ENCODE measurements at places on chromosomes 4 and X.

GRCh38 chrX:84358271-84358670 lies 144.0 kb downstream of the HDX start:
- no peak for DNase-seq

- no peak for DNase-seq
These were observed 229.3 kb downstream of the IDS start for GRCh38 chrX:149275836-149276235.

DNA sequence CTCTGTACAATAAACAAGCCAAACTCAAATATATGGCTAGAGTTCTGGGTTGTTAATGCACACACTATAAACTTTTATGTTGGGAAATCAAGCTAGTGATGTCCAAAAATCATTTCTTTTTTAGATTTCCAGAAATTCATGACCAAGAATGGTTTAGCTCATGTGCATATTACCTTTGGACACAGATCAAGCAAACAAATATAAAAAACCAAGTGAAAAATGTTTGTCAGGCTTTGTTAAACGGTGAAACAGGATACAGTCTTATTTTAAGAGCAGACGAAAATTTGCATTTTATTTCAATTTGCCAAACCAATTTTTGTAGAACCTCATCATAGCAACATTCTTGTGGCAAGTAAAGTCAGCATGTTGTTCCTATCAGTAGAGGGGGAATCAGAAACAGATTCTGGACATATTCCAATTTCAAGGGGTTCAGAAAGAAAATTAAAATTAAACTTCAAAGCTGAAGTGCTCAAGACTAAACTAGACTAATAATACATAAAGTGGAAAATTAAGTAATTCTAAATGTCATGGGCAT lies 413.6 kb downstream of the TRIML1 start:
- DNase-seq = no peak

DNA sequence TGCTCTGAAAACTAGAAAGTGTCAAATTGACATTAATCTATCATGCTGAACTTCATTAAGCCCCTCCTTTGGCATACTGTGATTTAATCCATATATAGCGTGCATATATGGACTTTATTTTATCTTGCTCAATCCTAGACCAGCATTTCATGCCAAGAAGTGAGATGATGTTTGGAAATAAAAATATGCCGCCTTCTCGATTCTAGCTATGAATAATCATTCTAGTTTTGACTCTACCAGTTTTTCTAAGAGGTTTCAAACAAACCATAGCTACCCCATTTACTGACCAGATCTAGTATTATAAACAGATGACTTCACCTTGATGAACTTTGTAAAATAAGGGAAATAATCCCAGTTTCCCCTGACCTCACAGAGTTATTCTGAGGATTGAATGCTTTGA lies 95.0 kb downstream of the ARX start:
- no peak for DNase-seq

DNA sequence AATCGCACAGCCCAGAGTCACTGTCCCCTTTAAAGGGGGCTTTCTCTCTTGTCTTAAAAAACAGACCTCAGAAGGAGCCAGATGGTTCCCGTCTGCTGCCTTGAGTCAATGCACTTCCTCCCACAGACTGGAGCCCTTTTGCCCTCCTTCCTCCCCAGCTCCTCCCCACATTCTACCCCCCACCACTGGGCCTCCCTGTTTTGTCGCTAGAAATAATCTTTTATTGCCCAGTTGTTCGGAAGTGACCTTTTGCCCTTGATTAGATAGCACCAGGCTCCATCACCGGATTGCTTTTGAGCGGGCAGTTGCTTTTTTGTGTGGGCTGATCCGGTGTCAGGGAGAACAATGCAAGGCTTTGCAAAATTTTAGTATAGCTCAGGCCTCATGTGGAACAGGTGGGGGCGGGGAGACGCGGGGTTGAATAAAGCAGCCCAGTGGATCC lies 47.7 kb downstream of the SPRY1 start:
- peak; percentile 30 for DNase-seq

DNA sequence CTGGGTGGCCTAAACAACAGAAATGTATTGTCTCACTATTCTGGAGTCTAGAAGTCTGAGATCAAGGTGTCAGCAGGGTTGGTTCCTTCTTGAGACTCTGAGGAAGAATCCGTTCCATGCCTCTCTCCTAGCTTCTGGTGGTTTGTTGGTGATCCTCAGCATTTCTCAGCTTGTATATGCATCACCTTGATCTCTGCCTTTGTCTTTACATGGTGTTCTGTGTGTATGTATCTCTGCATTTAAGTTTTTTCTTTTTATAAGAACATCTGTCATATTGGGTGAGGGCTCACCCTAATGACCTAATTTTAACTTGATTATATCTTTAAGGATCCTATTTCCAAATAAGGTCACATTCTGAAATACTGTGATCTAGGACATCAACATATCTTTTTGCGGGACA lies 50.6 kb upstream of the CD40LG start:
- no peak for DNase-seq

DNA sequence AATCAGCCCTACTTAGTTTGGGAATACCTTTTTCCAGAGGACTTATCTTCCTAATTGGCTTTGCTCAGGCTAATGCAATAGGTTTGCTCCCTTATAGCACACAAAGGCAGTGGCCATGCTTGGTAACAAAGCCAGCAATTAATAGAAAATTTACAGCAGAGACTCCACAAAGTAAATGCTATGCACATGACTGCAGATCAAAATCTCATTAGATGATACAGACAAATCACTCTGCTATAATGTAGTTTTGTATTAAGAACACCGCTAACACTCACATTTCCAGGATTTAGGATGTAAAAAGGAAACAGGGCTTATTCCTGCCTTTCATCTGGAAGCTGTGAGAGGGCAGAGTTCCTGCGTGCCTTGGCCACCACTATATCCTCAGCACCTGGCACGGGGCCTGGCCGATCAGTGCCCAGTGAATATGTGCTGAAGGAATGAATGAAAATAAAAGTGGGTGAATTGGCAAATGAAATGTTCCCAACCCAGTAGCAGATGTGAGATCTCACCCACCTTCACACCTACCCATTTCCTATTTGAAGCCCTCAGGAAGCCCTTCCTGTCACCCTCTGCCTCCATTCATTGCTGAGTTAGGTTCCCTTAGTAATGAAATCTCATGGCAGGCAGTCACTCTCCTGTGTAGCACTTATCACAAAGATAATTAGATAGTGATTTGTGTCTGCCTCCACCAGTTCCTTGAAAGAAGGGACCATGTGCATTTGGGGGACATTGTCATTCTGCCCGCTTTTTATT lies 5.1 kb downstream of the SEPTIN6 start:
- no peak for DNase-seq

- DNase-seq = no peak
These were observed 185.3 kb downstream of the DHRSX start for GRCh38 chrX:2315434-2315833.

DNA sequence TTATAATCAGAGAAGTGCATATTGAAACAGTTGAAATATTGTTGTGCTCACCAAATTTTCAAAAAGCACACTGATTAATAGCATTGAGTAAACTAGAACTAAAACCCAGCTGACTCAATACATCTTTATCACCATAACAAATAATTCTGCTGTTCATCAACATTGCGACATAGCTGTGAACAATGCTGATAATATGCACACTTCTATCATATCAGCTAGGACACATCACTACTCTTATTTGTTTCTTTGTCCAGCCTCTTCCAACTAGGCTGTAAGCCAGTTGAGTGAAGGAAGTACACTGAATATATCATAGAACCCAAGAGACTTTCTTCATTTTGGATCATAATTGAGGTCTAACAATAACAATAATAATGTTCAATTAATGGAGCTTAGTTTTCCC lies 349.7 kb downstream of the IQCM start:
- DNase-seq = no peak

GRCh38 chrX:155215443-155216178 lies 649 bp upstream of the VBP1 start:
- no peak for DNase-seq
